Glomerular endothelial cell (primary cell): ENCODE measurements at places on chromosomes 3 and 15. TPM values are rescaled to one million over a fixed set of nuclear protein-coding genes. Genes with fewer than 3 reads are reported as not detected.

Gene WNT5A
- total RNA-seq: 33.8 and 44.6 TPM in 2 replicates

Gene CKMT1B
- total RNA-seq: not detected in 2 replicates

Gene RARRES1
- total RNA-seq: 1.3 and 4.8 TPM in 2 replicates

Gene ALDH1A3
- 19.6 and 27.1 TPM in 2 replicates for total RNA-seq

Gene LRRC3B
- total RNA-seq: not detected in 2 replicates
